Vagina (tissue), 2 donors: ENCODE measurements at places on chromosomes 11 and 22. TPM values are rescaled to one million over a fixed set of nuclear protein-coding genes. Genes with fewer than 3 reads are reported as not detected.

DNA sequence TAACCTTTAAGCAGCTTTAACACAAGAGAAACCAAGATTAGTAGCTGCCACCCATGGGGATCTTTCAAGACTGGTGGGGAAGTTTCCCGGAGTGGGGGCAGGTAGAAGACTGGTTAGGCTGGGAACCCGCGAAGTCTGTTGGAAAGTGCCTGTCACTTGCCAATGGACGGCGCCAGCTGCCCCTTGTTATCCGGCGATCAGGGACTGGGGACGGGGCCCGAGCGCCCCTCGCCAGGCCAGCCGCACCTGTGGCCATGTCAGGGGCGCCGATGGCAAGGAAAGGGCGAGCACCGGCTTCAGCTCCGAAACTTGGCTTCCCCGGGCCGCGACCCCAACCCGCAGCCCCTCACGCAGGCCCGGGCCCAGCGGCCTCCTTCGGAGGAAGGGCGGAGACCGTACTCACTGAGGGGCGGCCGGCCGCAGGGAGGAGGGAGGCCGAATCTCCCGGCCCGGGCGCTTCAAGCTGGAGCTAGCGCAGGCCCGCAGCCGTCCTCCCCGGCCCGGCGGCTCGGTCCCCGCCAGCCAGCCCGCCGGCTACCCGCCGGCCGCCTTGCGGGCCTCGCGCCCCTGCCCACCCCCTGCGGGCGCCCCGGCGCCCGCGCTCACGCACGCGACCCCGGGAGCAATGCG is 539 bp downstream of the EIF4ENIF1 start:
- peak overlapping the region; percentile 89 for H3K27ac ChIP-seq
- H3K27me3 ChIP-seq: no peaks in the 10 kb centered on the region
- peak overlapping the region; percentile 63 for H3K4me3 ChIP-seq

DNA sequence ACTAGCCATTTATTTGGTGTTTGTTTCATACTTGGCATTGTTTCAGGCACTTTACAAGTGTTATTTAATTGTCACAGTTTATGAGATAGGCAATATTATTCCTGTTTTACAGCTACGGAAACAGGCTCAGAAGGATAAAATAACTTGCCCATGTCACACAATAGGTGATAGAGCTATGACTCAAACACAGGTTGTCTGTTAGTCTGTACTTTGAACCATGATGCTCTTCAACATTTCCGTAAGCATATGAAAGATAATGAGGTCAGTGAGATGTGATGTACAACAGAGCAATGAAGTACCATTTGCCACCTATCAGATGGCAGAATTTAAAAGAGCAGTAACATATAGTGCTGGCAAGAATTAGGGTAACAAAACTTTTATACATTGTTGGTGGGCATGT is 15.3 kb downstream of the TUG1 start:
- no peaks in the 10 kb centered on the region for H3K4me1 ChIP-seq
- H3K27ac ChIP-seq: no peak overlapping the region
- no peak overlapping the region for H3K4me3 ChIP-seq

DNA sequence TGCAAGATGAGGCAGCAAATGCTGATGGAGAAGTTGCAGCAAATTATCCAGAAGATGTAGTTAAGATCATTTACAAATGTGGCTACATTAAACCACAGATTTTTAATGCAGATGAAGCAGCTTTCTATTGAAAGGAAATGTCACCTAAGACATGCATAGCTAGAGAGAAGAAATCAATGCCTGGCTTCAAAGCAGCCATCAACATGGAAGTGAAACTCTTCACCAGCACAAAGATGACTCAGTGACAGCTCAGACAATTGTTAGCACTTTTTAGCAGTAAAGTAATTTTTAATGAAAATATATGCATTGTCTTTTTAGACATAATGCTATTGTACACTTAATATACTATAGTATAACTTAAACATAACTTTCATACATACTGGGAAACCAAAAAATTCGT is 71.4 kb downstream of the FANCF start:
- no peaks in the 10 kb centered on the region for H3K36me3 ChIP-seq
- no peaks in the 10 kb centered on the region for H3K4me1 ChIP-seq
- H3K27ac ChIP-seq: no peak overlapping the region
- no peak overlapping the region for H3K4me3 ChIP-seq
- H3K27me3 ChIP-seq: no peaks in the 10 kb centered on the region

The SLC36A4 gene
- 16.7 TPM for total RNA-seq

DNA sequence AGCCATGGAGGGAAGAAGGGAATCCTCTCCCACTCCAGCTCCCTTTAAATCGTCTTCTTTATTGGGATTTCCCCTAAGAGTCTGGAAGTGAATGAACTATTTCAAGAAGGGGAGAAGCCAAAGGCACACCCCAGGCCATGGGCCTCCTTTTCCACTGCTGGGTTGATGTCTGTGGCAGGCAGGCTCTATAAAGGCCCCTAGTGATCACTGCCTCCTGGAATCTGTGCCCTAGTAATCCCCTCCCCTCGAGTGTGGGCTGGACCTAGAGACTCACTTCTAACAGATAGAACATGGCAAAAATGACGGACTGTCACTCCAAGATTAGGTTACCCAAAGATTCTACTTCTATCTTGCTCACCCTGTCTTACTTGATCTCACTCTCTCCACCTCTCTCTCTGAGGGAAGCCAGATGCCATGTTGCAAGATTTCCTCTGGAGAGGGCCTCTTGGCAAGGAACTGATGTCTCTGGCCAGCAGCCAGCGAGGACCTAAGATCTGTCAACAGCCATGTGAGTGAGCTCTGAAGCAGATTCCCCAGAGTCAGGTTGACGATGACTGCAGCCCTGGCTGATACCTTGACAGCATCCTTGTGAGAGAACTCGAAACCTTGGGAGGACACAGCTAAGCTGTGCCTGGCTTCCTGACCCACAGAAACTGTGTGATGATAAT is 444.8 kb downstream of the SOX6 start:
- no peaks in the 10 kb centered on the region for H3K4me1 ChIP-seq
- H3K27ac ChIP-seq: no peak overlapping the region
- H3K4me3 ChIP-seq: no peak overlapping the region
- no peak for DNase-seq
- H3K36me3 ChIP-seq: no peaks in the 10 kb centered on the region

GRCh38 chr22:44550711-44551491 is 52.9 kb upstream of the RTL6 start:
- H3K27me3 ChIP-seq: no peaks in the 10 kb centered on the region
- H3K27ac ChIP-seq: peak overlapping the region; percentile 72
- H3K4me1 ChIP-seq: peaks cover 18% of the 10 kb centered on the region
- DNase-seq: no peak

- no peak overlapping the region for H3K27ac ChIP-seq
- H3K4me1 ChIP-seq: no peaks in the 10 kb centered on the region
- no peak overlapping the region for H3K4me3 ChIP-seq
- DNase-seq: no peak
- no peaks in the 10 kb centered on the region for H3K27me3 ChIP-seq
Measured at GRCh38 chr22:32448980-32449379, 15.3 kb downstream of the BPIFC start.

The CALCA gene
- total RNA-seq: not detected

The KCNA4 gene
- total RNA-seq: not detected

The KCNC1 gene
- total RNA-seq: 0.49 TPM

- H3K27me3 ChIP-seq: no peaks in the 10 kb centered on the region
- H3K4me1 ChIP-seq: peaks cover 7% of the 10 kb centered on the region
- no peak overlapping the region for H3K4me3 ChIP-seq
- H3K27ac ChIP-seq: no peak overlapping the region
Measured at GRCh38 chr22:44369916-44370801, 57.4 kb upstream of the SHISAL1 start.

The CSF2RB gene
- total RNA-seq: 4.2 TPM

- H3K4me1 ChIP-seq: no peaks in the 10 kb centered on the region
- no peaks in the 10 kb centered on the region for H3K36me3 ChIP-seq
- H3K27me3 ChIP-seq: no peaks in the 10 kb centered on the region
- H3K4me3 ChIP-seq: no peak overlapping the region
- H3K27ac ChIP-seq: no peak overlapping the region
- DNase-seq: no peak
Measured at GRCh38 chr11:72546866-72547265, 112.5 kb upstream of the CLPB start.

The CREB3L1 gene
- 11.8 TPM for total RNA-seq

DNA sequence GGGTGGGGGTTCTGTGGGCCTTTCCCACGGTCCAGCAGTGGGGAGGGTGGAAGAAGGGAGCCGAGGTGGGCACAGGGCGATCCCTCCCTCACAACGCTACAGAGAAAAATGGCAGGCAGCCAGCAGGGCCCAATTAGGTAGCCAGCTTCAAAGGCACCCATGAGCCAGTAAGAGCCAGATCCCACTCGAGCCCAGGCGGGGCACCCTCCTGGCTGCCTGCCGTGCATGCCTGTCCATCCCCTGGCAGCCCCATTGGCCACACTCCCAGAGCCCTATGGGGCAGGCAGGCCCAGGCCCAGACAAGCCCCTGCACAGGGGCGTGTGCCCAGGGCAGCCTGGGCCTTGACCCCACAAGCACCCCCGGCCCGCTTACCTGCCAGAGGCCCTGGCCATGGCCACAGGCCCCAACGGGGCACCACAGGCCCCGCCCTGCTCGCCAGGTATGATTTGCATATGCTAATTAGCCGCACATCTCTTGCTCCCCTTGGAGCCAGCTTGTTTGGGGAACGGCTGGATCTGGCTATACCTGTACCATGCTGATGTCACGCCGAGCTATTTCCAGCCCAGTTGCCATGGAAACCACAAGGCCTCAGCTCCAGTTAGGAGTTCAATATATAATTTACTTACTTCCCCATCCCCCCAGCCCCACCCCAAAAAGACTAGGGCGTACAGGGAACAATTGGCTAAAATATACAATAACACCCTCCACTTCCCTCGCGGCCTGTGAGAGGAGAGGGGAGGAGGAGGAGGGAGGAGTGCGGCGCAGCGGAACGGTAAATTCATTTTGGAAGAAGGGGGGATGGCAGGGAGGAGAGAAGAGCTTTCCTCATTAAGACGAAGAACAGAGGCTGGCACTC is 47.5 kb upstream of the TCF20 start:
- H3K36me3 ChIP-seq: no peaks in the 10 kb centered on the region
- H3K27me3 ChIP-seq: no peaks in the 10 kb centered on the region
- H3K4me3 ChIP-seq: no peak overlapping the region
- no peak for DNase-seq
- H3K4me1 ChIP-seq: peaks cover 31% of the 10 kb centered on the region

DNA sequence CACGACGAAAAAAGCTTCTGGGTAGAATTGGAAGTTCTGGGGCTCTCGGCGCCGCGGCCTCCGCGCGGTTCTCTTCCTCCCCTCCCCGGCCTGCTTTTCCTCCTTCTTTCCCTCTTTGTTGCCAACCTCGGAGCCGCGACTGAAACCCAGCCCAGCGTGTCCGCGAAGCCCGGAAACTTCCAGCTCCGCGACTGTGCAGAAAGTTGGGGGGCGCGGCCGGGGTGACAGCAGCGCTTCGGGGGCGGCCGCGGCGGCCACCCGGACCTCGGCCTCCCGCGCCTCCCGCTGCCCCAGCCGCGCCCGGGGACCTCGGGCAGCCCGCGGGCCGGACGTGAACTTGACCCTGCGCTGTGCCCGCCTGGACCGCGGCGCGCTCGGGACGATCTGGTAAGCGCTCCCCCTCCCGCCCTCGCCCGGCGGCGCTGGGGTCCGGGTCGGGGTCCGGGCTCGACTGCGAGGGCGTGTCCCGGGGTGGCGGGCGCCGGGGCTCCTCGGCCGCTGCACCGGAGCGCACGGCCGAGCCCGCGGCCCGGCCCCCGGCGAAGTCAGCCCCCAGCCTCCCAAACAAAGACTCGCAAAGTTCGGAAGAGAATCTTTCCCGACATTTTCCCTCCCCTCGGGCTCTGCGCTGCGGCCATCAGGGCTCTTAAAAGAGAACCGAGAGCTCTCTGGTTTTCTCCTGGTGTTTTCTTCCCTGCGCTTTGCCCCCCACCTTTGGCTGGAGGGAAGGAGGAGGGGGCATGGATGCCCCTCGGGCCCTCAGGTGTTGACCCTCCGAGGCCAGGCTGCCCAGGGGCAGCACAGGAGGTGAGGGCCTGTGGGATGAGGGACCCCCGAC is 67.9 kb upstream of the WNT7B start:
- H3K27ac ChIP-seq: peak overlapping the region; percentile 100
- H3K36me3 ChIP-seq: no peaks in the 10 kb centered on the region
- peaks cover 85% of the 10 kb centered on the region for H3K4me1 ChIP-seq
- DNase-seq: no peak
- H3K27me3 ChIP-seq: no peaks in the 10 kb centered on the region

- H3K4me1 ChIP-seq: peaks cover 49% of the 10 kb centered on the region
- no peaks in the 10 kb centered on the region for H3K36me3 ChIP-seq
- no peak for DNase-seq
- H3K27ac ChIP-seq: no peak overlapping the region
- H3K4me3 ChIP-seq: no peak overlapping the region
- no peaks in the 10 kb centered on the region for H3K27me3 ChIP-seq
Measured at GRCh38 chr22:37180531-37181231, 7.4 kb downstream of the C1QTNF6 start.

DNA sequence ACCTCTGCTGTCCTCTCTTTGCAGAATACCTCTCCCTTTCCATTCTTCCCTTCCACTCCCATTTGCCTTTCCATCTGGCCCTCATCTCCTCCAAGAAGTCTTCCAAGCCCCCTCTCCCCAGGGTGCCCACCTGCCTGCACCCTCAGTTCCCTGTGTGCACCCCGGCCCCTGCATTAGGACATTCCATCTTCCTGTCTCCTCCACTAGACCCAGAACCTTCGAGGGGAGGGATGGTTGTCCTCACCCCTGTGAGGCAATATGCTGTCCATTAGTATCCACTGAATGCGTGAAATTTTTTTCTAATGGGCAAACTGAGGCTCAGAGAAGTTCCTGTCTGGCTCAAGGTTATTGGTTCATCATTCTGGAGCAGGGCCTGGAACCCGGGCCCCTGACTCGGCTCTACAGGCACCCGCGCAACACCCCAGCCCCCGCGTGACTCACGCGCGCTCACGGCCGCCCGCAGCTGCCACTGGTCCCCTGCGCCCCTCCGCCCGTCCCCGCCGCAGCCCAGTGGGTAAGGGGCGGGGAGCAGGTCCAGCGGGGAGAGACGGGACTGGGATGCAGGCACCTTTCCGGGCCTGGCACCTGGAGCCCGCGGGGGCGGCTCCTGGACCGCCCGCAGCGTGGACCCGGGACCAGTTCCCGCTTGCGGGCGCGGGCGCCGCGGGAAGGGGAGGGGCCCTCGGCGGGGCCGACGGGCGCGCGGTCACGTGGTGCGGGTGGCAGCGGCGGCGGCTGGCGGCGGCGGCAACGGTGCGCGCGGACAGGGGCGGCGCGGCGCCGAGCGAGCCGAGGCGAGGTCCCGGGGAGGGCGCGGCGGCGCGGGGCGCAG is 7.0 kb downstream of the SEPTIN3 start:
- no peak overlapping the region for H3K27ac ChIP-seq
- H3K4me3 ChIP-seq: peak overlapping the region; percentile 46
- no peak for DNase-seq
- H3K27me3 ChIP-seq: peaks cover 3% of the 10 kb centered on the region
- H3K36me3 ChIP-seq: no peaks in the 10 kb centered on the region
